Hematopoietic multipotent progenitor cell (in vitro differentiated cells): ENCODE measurements at places on chromosomes 6 and 20.
A peak's percentile ranks its signal among the peaks of the same experiment; 100 is the strongest.

DNA sequence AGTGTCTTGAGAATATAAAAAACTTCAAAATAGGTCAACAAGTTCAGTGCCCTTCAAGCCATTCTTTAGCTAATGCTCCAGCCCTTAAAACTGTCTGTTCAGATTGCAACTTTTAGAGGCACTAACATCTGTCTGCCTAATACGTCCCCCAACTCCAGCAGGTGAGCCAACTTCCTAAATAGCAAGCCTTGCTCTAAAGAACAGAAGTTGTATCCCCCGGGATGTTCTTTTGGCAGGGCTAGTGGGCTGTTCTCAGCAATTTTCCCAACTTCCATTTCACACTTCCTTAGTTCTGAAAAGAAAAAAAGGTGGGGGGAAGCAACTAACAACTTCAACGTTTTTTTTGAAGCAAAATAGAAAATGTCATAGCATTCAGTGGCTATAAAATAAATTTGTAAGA is 290.0 kb upstream of the PTCHD4 start:
- DNase-seq = no peak

- no peak for DNase-seq
Observed at GRCh38 chr6:131058236-131058635, 4.8 kb downstream of the EPB41L2 start.

DNA sequence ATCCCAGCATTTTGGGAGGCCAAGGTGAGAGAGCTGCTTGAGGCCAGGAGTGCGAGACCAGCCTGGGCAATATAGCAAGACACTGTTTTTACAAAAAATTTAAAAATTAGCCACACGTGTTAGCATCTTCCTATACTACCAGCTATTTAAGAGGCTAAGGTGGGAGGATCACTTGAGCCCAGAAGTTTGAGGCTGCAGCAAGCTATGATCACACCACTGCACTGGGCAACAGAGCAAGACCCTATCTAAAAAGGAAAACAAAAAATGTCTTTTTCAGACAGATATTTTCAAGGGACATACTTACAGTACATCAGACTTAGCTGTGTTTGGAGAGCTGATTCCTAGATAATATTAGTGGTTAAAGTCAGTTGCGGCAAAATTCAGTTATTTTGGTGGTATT is 72.9 kb upstream of the XRN2 start:
- DNase-seq = no peak

GRCh38 chr20:33181482-33182093 is 13.6 kb downstream of the BPIFA2 start:
- DNase-seq = no peak

- DNase-seq = peak; percentile 13
Observed at GRCh38 chr6:114096561-114097172, 125.7 kb upstream of the HDAC2 start.

- no peak for DNase-seq
Observed at GRCh38 chr6:111242452-111242851, 155.1 kb downstream of the SLC16A10 start.

- DNase-seq = peak; percentile 15
Observed at GRCh38 chr6:74091136-74091793, 395.3 kb downstream of the CD109 start.

- DNase-seq = no peak
Observed at GRCh38 chr6:163287626-163288025, 126.9 kb upstream of the QKI start.

DNA sequence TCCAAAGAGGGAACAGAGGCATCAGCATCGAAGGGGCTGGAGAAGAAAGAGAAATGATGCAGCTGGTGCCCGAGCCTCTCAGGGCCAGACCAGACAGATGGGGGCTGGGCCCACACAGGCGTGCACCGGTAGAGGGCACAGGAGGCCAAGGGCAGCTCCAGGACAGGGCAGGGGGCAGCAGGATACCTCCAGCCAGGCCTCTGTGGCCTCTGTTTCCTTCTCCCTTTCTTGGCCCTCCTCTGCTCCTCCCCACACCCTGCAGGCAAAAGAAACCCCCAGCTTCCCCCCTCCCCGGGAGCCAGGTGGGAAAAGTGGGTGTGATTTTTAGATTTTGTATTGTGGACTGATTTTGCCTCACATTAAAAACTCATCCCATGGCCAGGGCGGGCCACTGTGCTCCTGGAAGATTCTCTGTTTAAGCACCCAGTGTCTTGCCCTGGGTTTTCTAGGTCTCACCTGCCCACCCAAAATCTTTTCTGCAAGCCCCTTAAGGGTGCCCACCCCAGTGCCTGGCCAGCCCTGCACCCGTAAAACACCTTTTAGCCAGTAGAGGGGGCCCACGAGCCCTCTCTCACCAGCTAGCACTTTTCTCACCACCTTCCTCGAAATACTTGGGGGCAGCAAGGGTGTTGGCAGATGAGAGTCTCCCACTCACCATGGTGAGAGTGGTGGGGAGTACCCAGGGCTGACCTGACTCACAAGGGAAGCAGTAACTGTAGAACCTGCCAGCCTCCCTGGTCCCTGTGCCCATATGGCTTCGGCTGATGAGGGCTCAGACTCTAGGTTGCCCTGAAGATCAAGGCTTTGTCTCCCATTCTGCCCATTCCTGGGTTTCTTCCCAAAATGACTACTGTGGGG is 35.7 kb upstream of the ID1 start:
- no peak for DNase-seq

DNA sequence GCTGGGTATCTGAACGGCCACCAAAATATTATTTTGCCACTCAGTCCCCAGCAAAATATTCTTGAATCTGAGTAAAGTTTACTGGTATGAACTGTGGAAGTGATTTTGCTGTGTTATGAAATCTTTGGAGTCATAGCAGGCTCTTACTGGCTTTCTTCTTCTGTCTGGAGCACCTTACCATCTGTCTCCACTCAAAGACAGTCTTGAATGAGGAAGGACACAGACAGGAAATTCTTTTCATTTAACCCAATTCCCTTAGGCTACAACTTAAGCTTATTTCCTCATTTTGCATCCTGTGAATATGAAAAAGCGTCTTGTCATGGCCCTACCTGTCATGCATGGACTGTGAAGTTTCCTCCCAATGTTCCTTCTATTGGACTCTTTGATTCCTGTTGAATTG is 24.7 kb downstream of the FNDC1 start:
- DNase-seq = no peak
